ENCODE measurements at places on chromosomes 11 and 22.
A peak's percentile ranks its signal among the peaks of the same experiment; 100 is the strongest.

GRCh38 chr22:24232124-24232523, 12.8 kb downstream of the GGT5 start:
- DNase-seq, result no peak

- DNase-seq, result no peak
Observed at GRCh38 chr11:70112017-70112434, 33.9 kb downstream of the ANO1 start.

- no peak for DNase-seq
Observed at GRCh38 chr11:13303668-13304649, 26.4 kb downstream of the BMAL1 start.

GRCh38 chr22:23132376-23133091, 9.3 kb downstream of the RSPH14 start:
- DNase-seq, result no peak

DNA sequence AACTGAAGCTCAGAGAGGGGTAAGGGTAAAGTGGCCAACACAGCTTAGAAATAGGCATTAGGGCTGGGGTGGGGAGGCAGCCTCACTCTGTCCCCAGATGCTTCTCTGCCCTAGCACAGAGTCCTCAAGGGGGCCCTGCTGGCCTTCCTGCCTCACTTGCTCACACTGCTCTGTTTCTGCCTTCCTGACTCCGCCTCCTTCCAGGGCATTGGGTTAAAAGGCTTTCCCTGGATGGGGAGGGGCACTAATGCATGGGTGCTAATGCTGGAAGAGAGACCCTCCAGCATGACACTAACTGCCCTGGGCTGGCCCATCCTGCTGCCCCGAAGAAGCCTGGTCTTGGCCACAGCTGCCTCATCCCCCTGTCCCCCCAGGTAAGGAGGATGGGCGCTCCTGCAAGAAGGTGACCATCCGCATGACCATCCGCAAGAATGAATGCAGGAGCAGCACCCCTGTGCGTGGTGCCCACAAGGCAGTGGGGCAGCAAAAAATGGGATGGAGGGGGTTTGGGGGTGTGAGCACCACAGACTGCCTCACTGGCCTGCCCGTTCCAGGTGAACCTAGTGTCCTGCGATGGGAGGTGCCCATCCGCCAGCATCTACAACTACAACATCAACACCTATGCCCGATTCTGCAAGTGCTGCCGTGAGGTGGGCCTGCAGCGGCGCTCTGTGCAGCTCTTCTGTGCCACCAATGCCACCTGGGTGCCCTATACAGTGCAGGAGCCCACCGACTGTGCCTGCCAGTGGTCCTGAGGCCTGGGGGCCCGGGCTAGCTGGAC, 74.0 kb upstream of the MYOD1 start:
- no peak for DNase-seq

GRCh38 chr11:57638811-57639320, 10.8 kb downstream of the YPEL4 start:
- no peak for DNase-seq

- DNase-seq, result no peak
Observed at GRCh38 chr11:20278727-20279126, 84.8 kb upstream of the HTATIP2 start.

DNA sequence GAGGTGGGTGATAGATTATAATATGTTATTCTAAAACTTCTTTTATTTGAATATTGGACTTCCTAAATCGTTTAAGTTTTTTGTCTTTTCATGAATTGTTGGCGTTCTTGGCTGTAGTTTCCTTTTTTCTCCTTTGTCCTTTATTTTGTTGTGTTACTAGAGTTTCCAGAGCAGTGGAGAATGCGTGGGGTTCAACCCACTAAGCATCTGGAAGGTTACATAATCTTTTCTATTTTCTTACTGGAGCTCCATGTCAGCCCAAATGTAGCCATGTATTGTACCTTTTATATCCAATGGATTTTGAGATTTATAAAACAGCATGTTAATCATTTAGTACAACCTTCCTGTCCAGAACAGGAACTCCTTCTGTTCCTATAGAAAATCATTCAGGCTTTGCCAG, 63.2 kb downstream of the PPP6R3 start:
- DNase-seq, result no peak

DNA sequence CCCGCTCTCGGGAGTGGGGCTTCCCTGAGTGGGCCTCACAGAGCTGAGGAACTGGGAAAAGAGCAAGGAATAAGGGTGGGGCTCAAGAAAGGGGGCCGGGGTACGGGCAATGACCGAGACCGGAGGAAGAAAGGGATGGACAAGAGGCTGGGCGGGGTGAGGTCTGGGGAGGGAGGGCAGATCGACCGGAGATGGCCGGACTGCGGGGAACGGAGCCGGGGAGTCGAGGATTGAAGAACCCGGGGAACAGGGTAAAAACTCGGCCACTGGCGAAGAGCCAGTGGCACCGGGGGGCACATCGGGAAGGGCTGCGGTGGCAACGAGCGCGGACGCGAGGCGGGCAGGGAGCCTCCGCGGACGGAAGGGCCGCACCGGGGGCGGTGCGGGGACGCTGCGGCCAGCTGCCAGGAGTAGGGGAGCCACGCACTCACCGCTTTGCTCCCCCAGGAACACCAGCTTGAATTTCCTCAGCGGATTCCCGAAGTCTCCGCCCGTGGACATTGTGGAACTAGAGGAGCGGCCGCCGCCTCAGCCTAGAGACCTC, 667 bp downstream of the RAB6A start:
- DNase-seq, result no peak

- DNase-seq, result peak; percentile 9
Observed at GRCh38 chr11:9861860-9862725, 198.2 kb downstream of the SWAP70 start.

DNA sequence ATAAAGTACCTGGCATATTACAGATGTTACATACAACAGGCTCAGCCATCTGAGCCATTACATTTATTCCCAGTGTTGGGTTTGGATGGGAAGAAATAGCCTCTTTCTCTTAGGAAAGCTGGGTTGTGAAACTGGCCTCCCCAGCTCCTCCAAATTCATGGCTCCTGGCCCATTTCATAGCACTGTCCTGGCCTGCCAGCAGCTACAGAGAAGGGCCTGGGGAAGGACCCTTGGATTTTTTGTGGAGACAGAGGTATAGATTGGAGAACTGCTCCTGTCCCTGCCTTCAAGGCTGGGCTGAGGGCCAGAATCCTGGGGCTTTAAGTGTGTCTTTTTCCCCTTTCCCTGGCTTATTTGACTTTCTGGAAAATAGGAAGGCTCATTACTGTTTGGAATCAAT, 18.0 kb downstream of the PKNOX2 start:
- DNase-seq, result no peak
